ENCODE measurements at places on chromosomes 2 and 18.

- DNase-seq: no peak
Measured at GRCh38 chr2:172083628-172084394, 1.5 kb upstream of the DLX1 start.

DNA sequence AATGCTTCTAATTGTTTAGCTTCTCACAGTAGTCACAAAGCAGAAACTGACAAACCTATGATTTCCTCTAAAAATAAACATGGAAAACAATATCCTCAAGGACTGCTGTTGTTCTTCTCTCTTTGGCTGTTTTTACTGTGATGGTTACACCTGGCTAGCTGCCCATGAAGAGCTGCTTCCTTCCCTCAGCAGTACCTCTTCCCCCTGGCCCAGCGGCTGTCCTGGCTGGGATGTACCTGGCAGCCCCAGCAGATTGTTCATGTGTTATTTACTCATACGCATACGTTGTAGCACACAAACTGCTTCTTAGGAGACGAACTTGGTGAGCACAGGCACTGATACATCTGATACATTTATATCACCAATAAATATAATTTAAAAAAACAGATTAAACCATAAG, 27.4 kb downstream of the NEMP2 start:
- no peak for DNase-seq

GRCh38 chr2:46050027-46050426, 247.2 kb upstream of the EPAS1 start:
- no peak for DNase-seq

GRCh38 chr2:227130636-227131035, 33.4 kb downstream of the COL4A4 start:
- DNase-seq: no peak

DNA sequence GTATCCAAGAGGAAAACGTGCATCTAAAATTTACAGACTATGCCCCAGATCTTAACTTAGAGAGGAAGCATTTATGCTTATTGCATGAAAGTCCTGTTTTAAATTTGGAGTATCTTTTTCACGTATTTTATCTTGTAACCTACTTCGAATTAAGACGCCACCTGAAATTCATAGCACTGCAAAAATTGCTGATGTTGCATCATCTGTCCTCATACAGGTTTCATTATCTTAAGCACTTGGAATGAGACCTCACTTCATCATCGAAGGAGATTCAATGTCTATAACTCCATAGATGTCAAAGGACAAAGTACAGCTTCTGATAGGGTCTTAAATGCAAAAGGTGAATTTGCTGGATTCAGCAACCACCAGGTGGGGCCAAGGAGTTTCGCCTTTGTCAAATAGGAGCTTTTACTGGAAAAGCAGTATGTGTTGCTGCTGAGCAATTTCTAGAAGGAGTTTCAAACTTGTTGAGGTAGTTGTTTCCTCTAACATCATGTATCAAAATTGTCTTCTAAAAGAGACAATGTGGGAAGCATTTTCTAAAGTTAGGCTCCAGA, 106.4 kb upstream of the CCDC85A start:
- DNase-seq: no peak

DNA sequence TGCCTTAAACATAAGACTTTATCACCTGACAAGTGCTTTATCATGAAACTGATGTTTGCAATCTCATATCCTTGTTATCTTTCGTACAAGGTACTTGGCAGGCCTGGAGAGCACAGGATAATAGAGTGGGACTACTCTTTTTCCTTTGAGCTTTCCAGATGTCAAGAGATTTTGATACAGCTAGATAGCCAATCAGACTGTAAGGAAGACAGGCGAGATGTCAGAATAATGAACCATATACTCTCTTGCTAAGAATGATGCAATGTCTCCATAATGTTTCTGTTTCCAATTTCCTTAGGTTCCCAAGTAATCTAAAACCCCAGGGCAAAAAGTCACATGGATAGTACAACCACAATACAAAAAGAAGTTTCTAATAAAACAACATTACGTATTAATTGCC, 313.1 kb downstream of the PDE11A start:
- DNase-seq: no peak

GRCh38 chr18:55863876-55864275, 275.9 kb upstream of the TCF4 start:
- DNase-seq: no peak

DNA sequence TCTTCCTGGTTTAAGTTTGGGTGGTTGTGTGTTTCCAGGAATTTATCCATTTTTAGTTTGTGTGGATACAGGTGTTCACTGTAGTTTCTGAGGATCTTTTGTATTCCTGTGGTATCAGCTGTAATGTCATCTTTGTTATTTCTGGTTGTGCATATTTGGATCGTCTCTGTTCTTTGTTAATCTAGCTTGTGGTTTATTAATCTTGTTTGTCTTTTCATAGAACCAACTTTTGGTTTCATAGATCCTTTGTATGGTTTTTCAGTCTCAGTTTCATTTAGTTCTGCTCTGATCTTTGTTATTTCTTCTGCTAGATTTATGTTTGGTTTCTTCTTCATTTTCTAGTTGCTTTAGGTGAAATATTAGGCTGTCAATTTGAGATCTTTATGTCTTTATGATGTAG, 202.4 kb upstream of the ZSWIM2 start:
- DNase-seq: no peak

DNA sequence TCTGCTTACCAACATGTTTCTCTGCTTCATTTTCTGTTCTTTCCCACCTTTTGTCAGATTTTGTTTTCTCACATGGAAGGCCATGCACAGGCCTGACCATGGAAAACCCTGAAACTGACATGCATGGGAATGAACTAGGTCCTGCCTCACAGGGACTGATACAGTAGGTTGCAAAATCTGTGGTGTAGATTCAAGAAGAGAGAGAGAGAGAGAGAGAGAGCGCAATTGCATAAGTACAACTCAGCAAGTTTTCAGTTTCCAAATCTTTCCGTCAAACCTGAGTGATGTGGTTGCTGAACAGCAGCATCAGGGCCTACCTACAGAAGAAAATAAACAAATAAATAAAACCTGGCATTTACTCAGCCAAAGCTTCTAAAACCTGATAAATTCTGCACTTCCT, 87.5 kb upstream of the RNF152 start:
- DNase-seq: no peak

DNA sequence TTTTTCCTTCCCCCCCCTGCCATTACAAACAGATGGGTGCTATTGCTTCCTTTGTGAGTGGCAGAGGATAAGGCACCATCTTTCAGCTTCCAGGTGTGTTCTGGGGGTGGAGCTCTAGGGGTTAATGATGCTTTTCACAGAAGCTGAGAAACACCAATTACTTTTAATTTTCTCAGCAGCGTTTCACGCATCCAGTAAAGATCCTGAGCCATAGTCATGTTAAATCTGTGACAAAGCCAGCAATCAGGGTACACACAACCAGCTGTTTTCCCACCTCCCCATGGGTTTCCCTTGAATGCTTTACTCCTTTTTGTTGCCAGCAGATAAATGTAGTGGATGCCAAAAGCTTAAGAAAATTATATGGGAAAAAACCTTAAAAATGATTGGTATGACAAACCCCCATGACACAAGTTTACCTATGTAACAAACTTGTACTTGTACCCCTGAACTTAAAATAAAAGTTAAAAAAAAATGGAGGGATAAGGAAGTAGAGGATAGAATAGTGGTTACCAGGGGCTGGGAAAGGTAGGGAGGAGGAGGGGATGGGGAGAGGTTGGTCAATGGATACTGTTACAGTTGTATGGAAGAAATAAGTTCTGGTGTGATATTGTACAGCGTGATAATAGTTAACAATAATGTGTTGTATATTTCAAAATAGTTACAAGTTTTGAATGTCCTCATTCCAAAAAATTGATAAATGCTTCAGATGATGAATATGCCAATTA, 70.0 kb downstream of the ACOXL start:
- no peak for DNase-seq

DNA sequence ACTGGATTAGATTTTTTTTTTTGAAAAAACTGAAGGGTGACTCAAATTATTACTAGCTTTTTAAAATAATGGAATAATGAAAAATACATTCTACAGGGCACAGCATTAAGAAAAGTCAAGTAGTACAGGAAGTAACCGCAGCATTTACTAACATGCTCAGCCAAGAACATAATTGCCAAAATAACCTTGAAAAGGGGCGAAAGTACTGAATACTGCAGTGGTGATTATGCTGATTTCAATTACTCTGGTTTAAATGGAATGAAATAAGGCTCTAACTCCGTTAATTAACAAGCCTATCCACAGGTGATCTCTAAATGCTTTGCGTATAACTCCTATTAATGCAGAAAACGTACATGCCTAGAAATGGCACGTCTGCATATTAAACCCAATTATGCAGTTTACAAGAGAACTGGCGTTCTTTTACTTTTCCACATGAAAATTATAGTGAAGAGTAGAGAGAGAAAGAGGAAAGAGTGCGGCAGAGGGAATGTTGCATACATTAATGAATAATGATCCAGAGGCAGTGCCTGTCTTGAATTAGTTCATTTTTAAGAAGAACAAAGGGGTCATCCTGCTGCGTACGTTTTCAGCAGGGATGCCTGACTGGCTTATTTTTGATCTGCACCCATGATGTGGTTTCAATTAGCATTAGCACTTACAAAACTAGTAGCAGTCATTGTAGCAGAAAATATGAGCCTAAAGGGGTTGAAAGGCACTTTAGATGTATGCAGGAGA, 612.4 kb downstream of the NYAP2 start:
- DNase-seq: no peak

GRCh38 chr18:35971661-35972196, 750 bp upstream of the RMP24 start:
- DNase-seq: no peak

DNA sequence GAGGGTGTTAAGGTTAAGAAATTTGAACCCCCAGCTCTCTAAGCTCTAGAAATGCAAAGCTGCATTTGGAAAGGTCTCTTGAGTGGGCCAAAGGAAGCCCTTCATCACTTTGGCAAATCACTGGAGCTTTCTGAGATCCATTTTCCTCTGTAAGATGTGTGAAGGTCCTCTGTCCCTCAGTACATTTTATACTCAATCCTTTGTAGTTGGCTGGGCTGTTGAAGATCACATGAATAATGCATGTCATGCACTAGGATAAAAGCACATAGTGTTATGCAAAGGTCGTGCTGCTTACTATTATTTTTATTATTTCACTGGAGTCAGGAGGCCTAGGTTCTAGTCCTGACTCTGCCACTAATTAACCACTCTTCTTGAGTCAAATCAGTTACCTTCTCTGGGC, 124.9 kb downstream of the FSHR start:
- no peak for DNase-seq

DNA sequence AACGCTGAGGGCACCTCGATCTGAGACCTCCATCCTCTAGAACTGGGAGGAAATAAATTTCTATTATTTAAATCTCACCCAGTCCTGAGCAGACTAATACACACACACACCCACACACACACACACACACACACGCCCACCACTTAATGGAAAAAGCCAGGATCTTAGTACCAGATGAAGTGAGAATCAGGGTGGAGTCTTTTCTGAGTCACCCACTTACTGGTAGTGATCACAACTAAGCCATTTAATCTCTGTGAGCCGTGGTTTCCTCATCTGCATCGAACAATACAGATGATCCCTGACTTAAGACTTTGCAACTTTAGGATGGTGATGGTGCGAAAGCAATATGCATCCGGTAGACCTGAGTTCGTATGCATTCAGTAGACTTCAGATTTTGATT, 18.6 kb downstream of the THNSL2 start:
- DNase-seq: no peak

- DNase-seq: no peak
Measured at GRCh38 chr2:52402128-52402527, 1365.5 kb upstream of the CHAC2 start.

GRCh38 chr18:39313992-39314391, 1748.4 kb upstream of the CELF4 start:
- DNase-seq: no peak

DNA sequence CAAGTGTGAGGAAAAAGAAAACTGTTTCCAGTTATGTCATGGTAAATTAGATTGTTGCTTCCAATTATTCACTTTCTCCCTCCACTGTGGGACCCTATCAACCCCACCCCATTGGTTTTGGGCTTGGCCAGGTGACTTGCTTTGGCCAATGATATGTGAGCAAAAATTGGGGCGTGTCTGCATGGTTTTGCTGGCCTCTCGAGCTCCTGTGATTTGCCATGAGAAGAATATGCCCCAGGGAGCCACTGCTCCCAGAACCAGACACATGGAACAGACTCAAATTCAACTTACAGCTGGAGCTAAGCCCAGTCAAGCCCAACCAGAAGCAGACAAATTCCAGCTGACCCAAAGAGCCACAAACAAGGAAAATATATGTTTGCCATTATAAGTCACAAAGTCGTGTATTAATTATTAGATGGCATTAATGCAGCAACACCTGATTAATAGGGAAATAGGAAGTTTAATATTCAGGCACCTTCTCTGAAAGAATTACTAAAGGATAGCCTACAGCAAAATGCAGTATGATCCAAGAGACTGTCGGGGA, 248.9 kb downstream of the ANAPC1 start:
- DNase-seq: no peak

DNA sequence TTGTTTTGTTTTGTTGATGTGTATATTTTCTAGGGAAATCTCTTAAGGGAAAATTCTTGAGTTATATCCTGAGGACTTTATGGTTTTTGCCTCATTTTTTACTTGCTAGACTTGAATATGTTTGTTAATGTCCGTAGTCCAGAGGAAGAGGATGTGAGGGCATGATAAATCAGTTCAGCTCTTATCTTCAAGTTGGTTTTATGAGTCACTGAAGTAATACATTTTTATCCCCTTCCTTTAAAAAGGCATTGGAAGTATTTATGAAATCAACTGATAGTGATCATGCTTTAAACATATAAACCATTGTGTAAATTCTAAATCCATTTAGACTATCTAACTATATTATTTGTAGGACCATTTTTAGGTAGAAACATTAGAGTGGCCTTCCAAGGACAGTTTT, 43.9 kb upstream of the CYBRD1 start:
- no peak for DNase-seq

DNA sequence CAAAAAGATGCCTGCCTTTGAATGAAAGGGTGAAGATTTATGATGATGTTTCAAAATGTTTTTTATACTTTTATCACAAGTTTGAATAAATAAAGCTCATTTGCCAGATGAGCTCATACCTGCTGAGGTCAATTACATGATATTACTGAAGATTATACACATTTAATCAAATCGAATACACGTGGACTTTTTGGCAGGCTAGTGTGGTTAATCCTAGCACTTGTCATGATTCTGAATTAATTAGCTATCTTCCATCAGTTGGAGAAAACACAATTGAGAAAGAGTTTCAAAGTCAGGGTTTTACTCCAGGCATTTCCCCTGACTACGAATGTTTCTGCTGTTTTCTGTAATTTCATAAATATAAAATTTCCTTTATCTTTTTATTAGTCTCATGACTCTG, 54.4 kb downstream of the LRPPRC start:
- DNase-seq: no peak

- no peak for DNase-seq
Measured at GRCh38 chr2:197233473-197233872, 77.1 kb downstream of the ANKRD44 start.

GRCh38 chr2:112540906-112541305, 1.4 kb upstream of the POLR1B start:
- no peak for DNase-seq

DNA sequence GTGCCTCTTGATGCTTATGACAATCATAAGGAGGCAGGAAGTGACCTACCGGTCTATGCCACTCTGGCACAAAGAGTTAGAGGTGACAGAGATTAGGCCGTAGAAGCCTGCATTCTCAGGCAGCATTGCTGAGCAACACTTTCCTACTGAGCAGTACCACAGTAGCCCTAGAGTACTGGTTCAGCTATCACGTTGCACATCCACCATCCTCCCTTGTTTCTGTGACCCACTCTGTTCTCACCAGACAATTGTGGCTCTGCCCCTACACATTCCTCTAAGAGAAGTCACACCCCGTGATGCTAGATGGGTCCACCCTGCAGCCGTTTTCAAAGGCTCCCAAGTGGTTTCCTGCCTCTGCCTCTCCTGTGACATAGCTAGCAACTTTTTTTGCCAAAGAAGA, 22.6 kb upstream of the SUCLG1 start:
- no peak for DNase-seq
